Panc1 (cell line): ENCODE measurements at places on chromosomes 6 and 20. TPM values are rescaled to one million over a fixed set of nuclear protein-coding genes. Genes with fewer than 3 reads are reported as not detected.

Gene ORC3
- total RNA-seq, result 36.9 TPM

Gene NKAIN2
- 2.6 TPM for total RNA-seq

Gene CEP43
- 35.4 TPM for total RNA-seq

Gene IMPG1
- total RNA-seq, result not detected

Gene FAM83C
- not detected for total RNA-seq

Gene SLPI
- 0.74 TPM for total RNA-seq

Gene ENPP5
- total RNA-seq, result not detected

Gene RAB32
- total RNA-seq, result 61.5 TPM

Gene PKIB
- 1.1 TPM for total RNA-seq

Gene EYA4
- total RNA-seq, result not detected

Gene CCN2
- total RNA-seq, result 155 TPM

Gene TGM3
- total RNA-seq, result not detected

Gene PREX1
- 20.0 TPM for total RNA-seq

Gene ZSCAN23
- 1.6 TPM for total RNA-seq

Gene ACSS1
- total RNA-seq, result 32.2 TPM

Gene MEP1A
- total RNA-seq, result not detected

Gene SIRPD
- total RNA-seq, result not detected

Gene GJA10
- total RNA-seq, result not detected

Gene ERVFRD-1
- not detected for total RNA-seq

Gene TSBP1
- total RNA-seq, result not detected

Gene PKIG
- 66.3 TPM for total RNA-seq

Gene CRISP3
- total RNA-seq, result not detected

Gene MYBL2
- total RNA-seq, result 138 TPM
